ENCODE measurements at places on chromosomes 4 and X.

GRCh38 chr4:8517946-8518345 is 62.2 kb upstream of the GPR78 start:
- no peak for DNase-seq

GRCh38 chrX:124736553-124737270 is 390.3 kb downstream of the SH2D1A start:
- DNase-seq, result peak; percentile 8

DNA sequence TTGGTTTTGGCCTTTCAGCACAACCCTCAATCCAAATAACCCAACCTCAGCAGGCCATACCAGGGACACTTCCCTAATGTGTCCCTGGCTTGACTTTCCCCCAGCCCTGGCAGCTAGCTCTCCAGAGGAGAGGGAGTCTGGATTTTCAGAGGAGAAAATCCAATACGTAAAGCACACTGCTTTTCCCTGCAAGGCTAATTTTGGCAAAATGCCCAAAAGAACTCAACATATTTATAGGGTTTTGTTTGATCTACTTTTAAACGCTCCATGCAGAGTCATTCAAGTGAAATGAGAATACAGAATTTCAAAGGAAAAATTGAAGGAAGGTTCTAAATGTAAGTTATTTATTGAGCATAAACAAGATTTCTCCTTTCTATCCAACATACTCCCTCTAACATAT is 167.2 kb downstream of the SH3KBP1 start:
- DNase-seq, result no peak

DNA sequence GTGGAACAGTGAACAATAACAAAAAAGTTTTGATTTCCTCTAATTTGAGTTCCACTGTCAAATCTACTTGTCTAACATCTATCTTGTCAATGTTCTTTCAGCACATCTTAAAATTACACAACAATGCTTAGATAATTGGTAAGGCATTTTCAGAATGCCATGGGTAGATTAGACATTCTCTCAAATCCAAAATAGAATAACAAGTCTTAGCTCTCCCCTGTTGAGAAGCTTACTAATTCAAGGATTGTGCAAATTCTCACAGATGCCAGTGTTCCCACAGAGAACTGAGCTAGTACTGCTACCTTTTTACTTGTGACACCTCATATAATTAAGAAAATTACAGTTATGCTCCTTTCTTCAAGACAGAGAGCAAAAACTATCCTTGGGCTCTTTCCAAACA is 2442.0 kb downstream of the PCDH7 start:
- no peak for DNase-seq

GRCh38 chr4:172514011-172514410 is 654.6 kb upstream of the GALNT7 start:
- DNase-seq, result no peak

GRCh38 chrX:31649201-31649600 is 577.4 kb upstream of the FTHL17 start:
- DNase-seq, result no peak

DNA sequence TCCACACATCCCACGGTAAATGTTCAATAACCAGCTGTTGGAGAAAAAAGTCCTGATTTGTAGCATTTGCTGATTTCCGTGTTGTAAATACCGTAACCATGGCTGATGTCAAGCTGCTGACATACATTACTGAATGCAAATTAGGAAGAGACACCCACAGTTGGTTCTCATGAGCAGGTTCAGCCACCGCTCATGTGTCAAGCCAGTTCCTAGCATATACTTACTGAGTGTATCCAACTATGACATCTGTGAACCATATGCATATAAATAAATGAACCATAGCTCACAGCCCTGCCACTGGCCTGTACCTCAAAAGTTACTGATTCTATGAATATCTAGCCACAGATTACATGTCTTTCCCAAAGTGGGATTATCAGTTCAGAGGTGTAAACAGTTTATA is 29.5 kb downstream of the FHDC1 start:
- no peak for DNase-seq

- no peak for DNase-seq
Measured at GRCh38 chr4:11397819-11398610, 30.7 kb downstream of the HS3ST1 start.

GRCh38 chr4:175147233-175147632 is 229.1 kb downstream of the ADAM29 start:
- no peak for DNase-seq

DNA sequence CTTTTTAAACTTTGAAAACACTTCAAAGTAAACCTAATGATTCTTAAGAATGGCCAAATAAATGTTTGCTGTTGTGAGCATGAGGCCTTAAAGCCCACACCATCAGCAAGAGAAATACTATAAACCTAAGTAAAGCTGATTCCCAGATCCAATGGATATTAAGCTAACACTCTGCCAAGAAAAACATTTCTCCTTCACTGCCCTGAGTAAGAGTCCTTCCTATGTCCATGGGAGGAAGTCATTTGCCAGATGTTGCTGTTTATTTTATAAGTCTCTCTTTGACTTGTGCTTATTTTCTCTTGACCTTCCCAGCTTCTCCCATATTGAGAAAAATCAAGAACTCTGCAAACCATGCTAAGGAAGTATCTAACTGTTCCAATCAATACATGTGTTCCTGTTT is 154.3 kb upstream of the EDNRA start:
- no peak for DNase-seq

DNA sequence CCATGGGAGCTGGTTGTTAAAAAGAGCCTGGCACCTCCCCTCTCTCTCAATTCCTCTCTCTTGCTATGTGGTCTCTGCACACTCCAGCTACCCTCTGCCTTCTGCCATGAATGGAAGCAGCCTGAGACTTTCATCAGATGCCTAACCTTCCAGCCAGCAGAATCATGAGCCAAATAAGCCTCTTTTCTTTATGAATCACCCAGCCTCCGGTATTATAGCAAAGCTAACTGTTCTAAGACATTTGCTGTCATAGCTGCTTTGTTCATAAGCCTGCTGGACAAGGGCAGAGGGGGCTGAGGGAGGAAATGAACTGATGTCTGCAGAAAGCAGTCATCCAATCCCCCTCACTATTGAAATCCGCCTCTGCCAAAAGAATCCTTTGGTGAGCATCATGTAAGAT is 196.7 kb downstream of the ZNF330 start:
- no peak for DNase-seq

- DNase-seq, result no peak
Measured at GRCh38 chrX:997631-998137, 214.8 kb downstream of the CRLF2 start.

Measured in activated CD4-positive, alpha-beta T cell treated with anti-CD3 and anti-CD28 coated beads, Interleukin-2, amount 50 U/mL, for 48 hours (primary cell).